ENCODE measurements at places on chromosomes 1 and 21.
A peak's percentile ranks its signal among the peaks of the same experiment; 100 is the strongest.

GRCh38 chr1:33334081-33334552 is 13.2 kb upstream of the A3GALT2 start:
- no peak for DNase-seq

GRCh38 chr1:231927431-231927830 is 300.8 kb downstream of the DISC1 start:
- DNase-seq: no peak

- DNase-seq: no peak
Measured at GRCh38 chr1:203359010-203359571, 8.2 kb upstream of the FMOD start.

DNA sequence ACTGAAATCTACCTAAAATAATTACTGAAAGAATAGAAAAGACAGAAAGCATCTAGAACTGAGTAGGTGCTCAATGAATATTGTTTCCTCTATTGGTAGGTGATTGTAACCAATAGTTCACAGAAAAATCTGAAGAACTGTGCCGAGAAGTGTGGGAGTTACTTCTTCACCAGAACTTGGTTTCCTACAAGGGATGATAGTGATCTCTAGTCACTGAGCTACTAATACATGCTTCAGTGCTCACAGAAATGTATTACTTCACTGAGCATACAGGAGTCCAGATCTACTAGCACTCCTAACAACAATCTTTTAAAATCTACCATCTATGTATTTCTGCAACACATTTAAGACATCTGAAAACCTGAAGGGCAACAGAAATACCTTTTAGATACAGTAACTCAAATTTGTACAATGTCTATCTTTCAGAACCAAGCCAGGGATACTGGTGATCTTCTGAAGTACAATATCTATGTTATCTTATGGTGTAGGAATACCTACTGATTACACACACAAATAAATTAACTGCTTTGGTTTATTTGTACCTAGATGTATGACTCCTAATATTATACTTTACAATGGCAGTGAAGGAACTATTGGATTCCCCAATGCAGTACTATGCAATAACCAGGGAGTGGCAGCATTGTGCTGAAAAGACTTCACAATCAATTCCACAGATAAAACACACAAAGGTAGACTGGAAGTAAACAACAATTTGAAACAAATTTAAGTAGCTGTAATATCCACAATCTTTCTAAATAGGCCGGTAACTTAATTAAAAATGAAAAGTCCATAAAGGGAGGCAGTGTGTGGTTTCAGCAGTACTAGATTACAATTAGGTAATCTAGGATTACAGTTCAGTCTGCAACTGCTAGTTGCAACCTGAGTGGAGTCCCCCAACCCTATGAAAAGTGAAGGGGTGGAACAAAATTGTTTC is 243.0 kb downstream of the SLC45A1 start:
- peak; percentile 73 for DNase-seq

DNA sequence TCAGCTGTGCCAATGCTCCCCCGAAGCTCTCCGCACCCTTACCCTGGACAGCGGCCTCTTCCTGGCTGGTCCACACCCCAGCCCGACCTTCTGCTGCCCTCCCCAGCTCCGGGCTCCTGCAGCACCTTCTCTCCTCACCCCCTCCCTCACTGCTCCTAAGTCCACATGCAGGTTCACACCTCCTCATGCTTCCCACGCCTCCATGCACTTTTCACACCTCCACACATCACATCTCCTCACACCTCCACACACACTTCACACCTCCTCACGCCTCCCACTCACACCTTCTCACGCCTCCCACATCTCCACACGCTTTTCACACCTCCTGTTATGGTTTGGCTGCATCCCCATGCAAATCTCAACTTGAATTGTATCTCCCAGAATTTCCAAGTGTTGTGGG is 18.9 kb downstream of the GPR137B start:
- no peak for DNase-seq

- peak; percentile 81 for DNase-seq
Measured at GRCh38 chr1:17059391-17060305, 5.8 kb upstream of the SDHB start.

DNA sequence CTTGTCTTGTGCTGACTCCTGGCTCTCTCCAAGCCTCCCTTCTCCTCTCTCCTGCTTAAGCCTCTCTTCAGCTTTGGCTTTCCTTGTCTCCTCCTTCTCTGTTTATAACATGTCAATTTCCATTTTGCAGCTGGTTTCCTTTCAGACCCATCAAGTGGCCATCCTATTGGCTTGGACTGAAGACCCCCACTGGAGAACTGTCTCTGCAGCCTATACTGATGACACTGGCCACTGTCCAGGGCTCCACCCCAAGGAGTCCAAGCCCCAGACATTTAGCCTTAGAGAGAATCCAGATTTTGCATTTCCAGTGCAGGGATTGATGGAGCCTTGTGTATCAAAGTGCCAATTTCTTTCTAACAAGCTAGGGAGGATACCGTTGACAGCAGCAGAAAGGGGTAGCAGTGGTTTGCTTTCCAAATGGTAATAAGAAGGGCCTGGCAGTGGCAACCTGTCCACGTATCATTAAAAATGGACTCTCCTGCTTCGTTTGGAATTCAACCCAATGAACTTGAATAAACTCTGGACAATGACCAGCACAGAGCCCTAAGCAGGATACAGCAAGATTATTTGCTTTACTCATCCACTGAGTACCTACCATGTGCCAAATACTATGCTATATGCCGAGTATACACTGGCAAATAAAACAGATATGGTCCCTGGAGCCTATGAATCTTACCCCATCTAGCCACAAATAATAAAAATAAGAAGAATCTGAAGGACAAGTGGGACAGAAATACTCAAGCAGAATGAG is 6.5 kb downstream of the OVAAL start:
- no peak for DNase-seq

DNA sequence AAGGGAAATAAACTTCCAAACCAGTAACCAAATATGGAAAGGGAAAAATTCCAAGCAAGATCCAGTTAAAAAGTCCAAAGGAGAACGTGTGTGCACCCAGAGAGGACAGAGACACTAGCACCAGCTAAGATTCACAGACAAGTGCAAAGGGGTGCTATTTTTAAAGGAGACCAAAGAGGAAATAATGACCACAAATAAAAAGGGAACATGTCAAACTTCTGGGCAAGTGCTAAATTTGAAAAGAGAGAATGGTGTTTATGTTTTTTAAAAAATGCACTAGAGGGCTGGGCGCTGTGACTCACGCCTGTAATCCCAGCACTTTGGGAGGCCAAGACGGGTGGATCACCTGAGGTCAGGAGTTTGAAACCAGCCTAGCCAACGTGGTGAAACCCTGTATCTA is 8.6 kb downstream of the JAM2 start:
- no peak for DNase-seq

DNA sequence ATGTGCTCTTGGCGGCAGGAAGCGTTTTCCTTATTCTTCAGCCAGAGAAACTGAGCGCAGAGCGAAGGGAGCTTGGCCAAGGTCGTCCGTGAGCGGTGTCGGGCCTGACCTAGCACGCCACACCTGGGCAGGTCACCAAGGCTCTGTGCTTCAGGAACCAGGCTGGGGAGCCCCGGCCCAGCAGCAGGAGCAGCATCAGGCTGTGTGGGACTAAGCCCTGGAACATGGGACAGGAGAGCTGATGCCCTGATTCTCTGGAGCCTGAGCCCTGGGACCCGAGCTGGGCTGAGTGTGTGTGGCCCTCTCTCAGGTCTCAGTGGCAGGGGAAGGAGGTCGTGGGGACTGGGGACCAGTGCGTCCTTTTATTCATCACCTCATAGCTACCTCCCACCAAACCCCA is 65.2 kb upstream of the ABCG1 start:
- DNase-seq: no peak

DNA sequence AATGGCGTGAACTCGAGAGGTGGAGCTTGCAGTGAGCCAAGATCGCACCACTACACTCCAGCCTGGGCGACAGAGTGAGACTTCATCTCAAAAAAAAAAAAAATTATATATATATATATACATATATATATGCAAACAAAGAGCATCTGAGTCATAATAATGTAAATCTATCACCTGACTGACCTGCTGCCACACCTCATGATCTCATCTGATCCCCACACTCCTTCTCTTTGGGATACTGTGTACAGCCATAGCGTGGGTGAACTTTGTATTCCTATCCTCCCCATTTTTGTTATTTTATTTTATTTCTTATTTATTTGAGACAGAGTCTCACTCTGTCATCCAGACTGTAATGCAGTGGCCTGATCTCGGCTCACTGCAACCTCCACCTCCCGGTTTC is 2.6 kb upstream of the HDAC1 start:
- DNase-seq: no peak

Data from kidney tubule cell (primary cell).